ENCODE measurements at places on chromosomes 7 and 10. TPM values are rescaled to one million over a fixed set of nuclear protein-coding genes. Genes with fewer than 3 reads are reported as not detected.

CLDN4 gene
- total RNA-seq: 0.52 TPM

GPC2 gene
- total RNA-seq: 0.52 TPM

H2BK1 gene
- not detected for total RNA-seq

LRRC18 gene
- not detected for total RNA-seq

CYP2C18 gene
- total RNA-seq: 0.22 TPM

ZNF438 gene
- 6.3 TPM for total RNA-seq

NEURL1 gene
- 0.26 TPM for total RNA-seq

PMS2 gene
- 25.5 TPM for total RNA-seq

KIAA1549 gene
- total RNA-seq: 1.4 TPM

CROT gene
- 37.6 TPM for total RNA-seq

CCDC146 gene
- 2.7 TPM for total RNA-seq

CFAP70 gene
- 3.6 TPM for total RNA-seq

PPP1R9A gene
- under 0.01 TPM for total RNA-seq

PDE6C gene
- not detected for total RNA-seq

STEAP1 gene
- 55.5 TPM for total RNA-seq

ZNF273 gene
- total RNA-seq: 5.0 TPM

BRAF gene
- 35.7 TPM for total RNA-seq

STRA8 gene
- not detected for total RNA-seq

LIPN gene
- total RNA-seq: not detected

CEP55 gene
- total RNA-seq: 18.4 TPM

IQUB gene
- 1.2 TPM for total RNA-seq

FXYD4 gene
- not detected for total RNA-seq

TUBB8 gene
- total RNA-seq: not detected

SUGCT gene
- 10.2 TPM for total RNA-seq

GIMAP6 gene
- not detected for total RNA-seq

CALML3 gene
- not detected for total RNA-seq

PON1 gene
- under 0.01 TPM for total RNA-seq

PTPRZ1 gene
- not detected for total RNA-seq

ORAI2 gene
- total RNA-seq: 34.8 TPM

EFCAB10 gene
- 0.11 TPM for total RNA-seq

TBXAS1 gene
- 0.65 TPM for total RNA-seq

SLC18A3 gene
- total RNA-seq: not detected

ACTL6B gene
- not detected for total RNA-seq

TBX20 gene
- 0.11 TPM for total RNA-seq

CD36 gene
- total RNA-seq: not detected

DYDC2 gene
- total RNA-seq: not detected

C10orf67 gene
- total RNA-seq: not detected

NIPSNAP2 gene
- total RNA-seq: 49.2 TPM

IL6 gene
- total RNA-seq: 33.1 TPM

ARHGAP22 gene
- total RNA-seq: 41.2 TPM

SORCS3 gene
- not detected for total RNA-seq

EIF4EBP2 gene
- total RNA-seq: 54.6 TPM

CTAGE15 gene
- total RNA-seq: not detected
